ENCODE measurements at places on chromosomes 1 and 21.

GRCh38 chr1:213723187-213723586 lies 264.6 kb upstream of the PROX1 start:
- DNase-seq, result no peak

- no peak for DNase-seq
Measured at GRCh38 chr1:201887116-201887866, 1.4 kb upstream of the SHISA4 start.

GRCh38 chr1:166974647-166975345 lies 544 bp downstream of the ILDR2 start:
- DNase-seq, result peak; percentile 54

DNA sequence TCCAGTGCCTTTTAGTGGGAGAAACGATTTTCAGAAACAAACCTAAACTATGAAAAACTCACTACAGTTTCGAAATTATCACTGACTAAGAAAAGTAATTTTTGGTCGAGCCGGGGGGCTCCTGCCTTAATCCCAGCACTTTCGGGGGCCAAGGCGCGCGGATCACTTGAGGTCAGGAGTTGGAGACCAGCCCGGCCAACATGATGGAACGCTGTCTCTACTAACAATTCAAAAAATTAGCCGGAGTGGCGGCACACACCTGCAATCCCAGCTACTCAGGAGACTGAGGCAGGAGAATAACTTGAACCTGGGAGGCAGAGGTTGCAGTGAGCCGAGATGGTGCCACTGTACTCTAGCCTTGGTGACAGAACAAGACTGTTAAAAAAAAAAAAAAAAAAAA lies 3.0 kb downstream of the CFHR3 start:
- no peak for DNase-seq

- DNase-seq, result no peak
Measured at GRCh38 chr1:81409262-81409661, 391.5 kb upstream of the ADGRL2 start.

- no peak for DNase-seq
Measured at GRCh38 chr1:225597926-225598575, 54.9 kb downstream of the ENAH start.

GRCh38 chr1:91637539-91637994 lies 136.9 kb downstream of the CDC7 start:
- DNase-seq, result no peak

GRCh38 chr1:223136086-223136485 lies 7.0 kb downstream of the TLR5 start:
- DNase-seq, result no peak

- no peak for DNase-seq
Measured at GRCh38 chr1:247119600-247120407, 15.6 kb upstream of the ZNF669 start.

- DNase-seq, result no peak
Measured at GRCh38 chr1:36203554-36204346, 20.5 kb upstream of the THRAP3 start.

GRCh38 chr21:16343776-16344175 lies 614.0 kb downstream of the USP25 start:
- no peak for DNase-seq

- DNase-seq, result no peak
Measured at GRCh38 chr1:56571448-56571847, 7.9 kb downstream of the PLPP3 start.

Data from activated CD4-positive, alpha-beta T cell treated with anti-CD3 and anti-CD28 coated beads, Interleukin-2, amount 50 U/mL, for 4 hours (primary cell).